ENCODE measurements at places on chromosomes 11 and 22.
A peak's percentile ranks its signal among the peaks of the same experiment; 100 is the strongest.

DNA sequence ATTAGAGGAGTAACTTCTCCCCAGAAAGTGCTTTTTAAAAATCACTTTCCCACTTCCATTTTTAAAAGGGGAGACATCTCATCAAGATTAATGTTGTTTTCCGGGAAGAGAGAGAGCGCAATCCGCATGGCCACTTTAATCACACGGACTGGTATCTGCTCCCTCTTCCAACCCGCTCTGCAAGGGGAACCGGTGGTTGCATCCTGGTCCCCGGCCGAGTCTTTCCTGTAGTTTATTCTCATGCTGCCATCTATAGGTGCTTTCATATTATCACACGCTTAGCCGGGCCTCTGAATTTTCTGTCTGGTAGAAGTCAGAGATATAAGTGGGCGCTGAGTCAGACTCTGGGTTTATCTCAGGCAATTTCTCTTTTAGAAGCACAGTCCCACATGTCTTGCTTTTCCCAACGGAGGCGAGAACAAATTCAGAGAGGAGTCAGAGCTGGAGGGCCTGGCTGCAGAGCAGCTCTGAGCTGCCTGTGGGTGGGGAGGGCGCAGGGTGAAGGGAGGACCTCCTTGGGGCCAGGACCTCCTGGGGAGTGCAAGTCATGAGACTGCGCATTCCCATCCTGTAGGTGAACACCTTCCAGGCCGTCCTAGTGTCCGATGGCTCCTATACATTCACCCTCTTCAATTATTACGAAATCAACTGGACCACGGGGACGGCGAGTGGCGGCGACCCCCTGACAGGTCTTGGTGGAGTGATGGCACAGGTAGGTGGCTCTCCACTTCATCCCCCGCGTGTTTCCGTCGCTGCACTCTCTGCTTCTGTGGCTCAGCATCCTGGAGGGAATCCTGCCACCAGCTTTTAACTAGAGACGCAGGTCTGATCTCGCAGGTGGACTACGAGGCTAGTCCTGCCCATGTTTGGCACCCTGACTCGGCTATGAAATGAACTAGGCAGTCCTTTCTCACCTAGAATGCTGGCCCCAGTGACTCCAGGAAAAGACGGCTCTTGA, 11.7 kb downstream of the TECTA start:
- DNase-seq = peak; percentile 79

- DNase-seq = no peak
Measured at GRCh38 chr11:113110046-113110445, 148.8 kb downstream of the NCAM1 start.

DNA sequence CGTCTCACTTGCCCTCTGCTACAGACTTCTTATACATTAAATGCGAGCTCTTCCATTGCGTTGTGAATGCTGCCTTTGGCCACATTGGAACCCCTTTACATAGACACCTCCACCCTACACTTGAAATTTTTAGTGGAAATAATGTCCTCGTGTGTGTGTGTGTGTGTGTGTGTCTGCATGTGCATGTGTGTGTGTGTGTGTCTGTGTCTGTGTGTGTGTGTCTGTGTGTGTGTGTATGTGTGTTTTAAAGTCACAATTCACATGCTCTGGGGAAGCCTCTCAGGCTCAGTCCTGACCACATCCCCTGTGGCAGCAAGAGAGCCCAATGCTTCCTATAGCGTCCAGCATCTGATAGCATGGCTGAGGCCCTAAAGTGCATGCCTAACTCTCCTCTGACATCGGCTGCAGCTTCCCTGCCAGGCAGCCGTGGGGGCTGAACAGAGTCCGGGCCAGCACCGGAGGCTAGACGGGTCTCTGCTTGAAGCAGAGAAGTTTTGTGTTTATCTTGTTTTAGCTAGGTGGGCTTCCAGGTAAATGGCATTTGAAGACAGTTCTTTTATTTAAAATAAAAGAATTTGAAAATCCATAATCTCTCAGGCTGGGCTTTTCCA, 64.5 kb upstream of the EMID1 start:
- no peak for DNase-seq

DNA sequence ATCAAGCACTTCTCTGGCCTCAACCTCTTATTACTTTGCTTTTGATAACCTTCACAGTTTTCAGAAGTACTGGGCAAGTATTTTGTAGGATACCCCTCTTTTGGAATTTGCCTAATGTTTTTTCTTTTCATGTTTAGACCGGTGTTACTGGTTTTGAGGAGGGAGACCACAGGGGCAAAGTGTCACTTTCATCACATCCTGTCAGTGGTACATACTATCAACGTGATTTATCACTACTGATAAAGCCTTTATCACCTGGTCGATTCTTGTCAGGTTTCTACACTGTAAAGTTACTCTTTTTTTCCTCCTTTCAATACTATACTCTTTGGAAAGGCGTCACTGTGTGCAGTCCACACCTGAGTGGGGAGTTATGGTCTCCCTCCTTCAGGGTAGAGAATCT, 26.7 kb downstream of the QSER1 start:
- no peak for DNase-seq

DNA sequence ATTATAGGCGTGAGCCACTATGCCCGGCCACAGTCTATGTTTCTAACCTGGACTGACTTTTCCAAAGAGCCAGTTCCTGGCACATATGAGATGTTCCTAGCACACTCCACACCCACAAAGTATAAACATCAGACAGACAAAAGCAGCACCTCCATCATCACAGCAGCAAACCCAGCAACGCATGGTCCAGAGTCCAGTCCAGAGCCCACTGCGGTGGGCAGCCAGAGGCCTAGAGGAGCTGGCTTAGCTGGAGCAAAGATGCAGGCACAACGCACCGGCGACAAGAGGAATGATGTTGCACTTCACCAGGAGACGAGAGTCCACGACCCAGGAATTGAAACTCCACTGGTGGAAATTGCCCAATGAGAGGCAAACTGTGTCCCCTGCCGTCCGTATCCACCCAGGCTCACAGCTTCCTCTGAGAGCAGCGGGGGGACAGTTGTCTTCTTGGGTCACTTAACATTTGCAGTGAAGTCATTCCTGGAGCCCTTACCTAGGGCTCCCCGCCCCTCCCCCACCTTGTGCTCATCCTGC, 36.6 kb downstream of the RPS6KA4 start:
- DNase-seq = no peak

DNA sequence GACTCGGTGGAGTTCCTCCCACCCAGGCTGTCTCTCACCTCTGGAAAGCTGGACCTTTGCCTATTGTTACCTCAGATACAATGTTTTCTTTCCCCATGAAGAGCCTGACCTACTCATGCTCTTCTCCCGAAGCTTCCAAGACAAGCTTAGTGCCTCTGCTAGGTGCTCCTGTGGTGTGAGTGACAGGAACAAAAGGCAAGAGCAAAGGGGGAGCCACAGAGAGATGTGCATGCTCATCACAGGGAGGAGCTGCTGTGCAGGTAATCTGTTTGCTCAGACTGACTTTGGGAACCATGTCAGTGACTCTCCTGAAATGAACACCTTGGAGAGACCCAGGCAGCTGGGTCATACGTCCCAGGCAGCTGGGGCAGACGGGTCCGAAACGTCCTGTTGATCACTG, 53.6 kb upstream of the VSTM5 start:
- DNase-seq = no peak

DNA sequence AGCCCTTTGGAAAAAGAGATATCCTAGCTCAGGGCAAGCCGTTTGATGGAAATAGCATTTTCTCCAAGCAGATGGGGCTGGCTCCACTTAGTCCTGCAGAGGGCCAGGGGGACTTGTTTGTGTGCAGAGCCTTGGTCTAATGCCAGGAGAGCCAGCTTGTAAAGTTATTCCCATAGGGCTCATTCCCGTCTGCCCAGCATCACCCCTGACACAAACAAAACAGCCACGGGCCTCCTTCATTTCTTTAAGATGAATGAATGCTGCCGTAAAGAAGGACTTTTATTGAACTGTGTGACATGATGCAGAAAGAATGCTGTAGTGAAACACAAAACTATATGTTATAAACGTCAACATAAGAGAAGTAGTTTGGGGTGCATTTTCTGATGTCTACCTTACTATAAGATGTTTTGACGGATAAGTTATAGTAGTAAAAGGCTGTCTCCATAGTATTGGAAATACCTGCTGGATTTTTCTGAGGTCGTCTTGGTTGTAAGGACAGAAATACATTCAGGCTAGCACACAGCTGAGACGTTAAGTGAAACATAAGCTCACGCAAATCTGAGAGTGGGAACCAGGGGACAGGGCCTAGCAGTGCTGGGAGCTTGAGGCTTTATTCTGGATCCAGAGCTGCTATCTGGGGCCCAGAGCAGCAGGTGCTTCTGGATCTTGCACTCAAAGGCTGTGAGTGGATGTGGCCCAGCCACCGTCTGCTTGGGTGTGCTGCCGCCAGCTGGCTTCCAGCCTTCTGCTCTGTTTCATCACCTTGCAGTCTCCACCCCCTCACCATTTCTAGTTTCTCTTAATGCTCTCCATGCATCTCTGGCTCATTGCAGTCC, 53.3 kb downstream of the NCAM1 start:
- peak; percentile 73 for DNase-seq

- no peak for DNase-seq
Measured at GRCh38 chr11:43511959-43512358, 153.2 kb downstream of the TTC17 start.
